Fibroblast of the aortic adventitia (primary cell): ENCODE measurements at places on chromosomes 2 and 18. TPM values are rescaled to one million over a fixed set of nuclear protein-coding genes. Genes with fewer than 3 reads are reported as not detected.

The MDH1B gene
- total RNA-seq = 0.81 and 15.1 TPM in 2 replicates

The KLHL41 gene
- 1.4 and 2.1 TPM in 2 replicates for total RNA-seq

The CCL20 gene
- total RNA-seq = not detected in 2 replicates

The VWA3B gene
- not detected in 2 replicates for total RNA-seq

The FIGN gene
- total RNA-seq = 2.5 and 4.1 TPM in 2 replicates

The PPM1G gene
- 62.2 and 146 TPM in 2 replicates for total RNA-seq

The ABCG5 gene
- total RNA-seq = not detected in 2 replicates

The GCC2 gene
- total RNA-seq = 42.8 and 50.0 TPM in 2 replicates

The ZNF521 gene
- 35.7 and 48.6 TPM in 2 replicates for total RNA-seq

The ZBTB7C gene
- total RNA-seq = 0.09 and 0.41 TPM in 2 replicates

The HOXD8 gene
- 0.45 and 0.49 TPM in 2 replicates for total RNA-seq

The SAG gene
- total RNA-seq = not detected in 2 replicates

The GPR17 gene
- total RNA-seq = not detected in 2 replicates

The PPP1R1C gene
- 1.4 TPM in 1 of 2 replicates, not detected in the other for total RNA-seq

The SPP2 gene
- total RNA-seq = 0.36 TPM in 1 of 2 replicates, not detected in the other

The CNRIP1 gene
- total RNA-seq = 40.0 and 46.9 TPM in 2 replicates

The C18orf54 gene
- 10.5 and 12.7 TPM in 2 replicates for total RNA-seq

The ATG16L1 gene
- 28.6 and 53.1 TPM in 2 replicates for total RNA-seq

The EN1 gene
- 0.63 and 0.90 TPM in 2 replicates for total RNA-seq

The GPAT2 gene
- total RNA-seq = 10.2 TPM in 1 of 2 replicates, not detected in the other

The MATN3 gene
- total RNA-seq = 0.82 and 1.1 TPM in 2 replicates

The MAP3K19 gene
- total RNA-seq = not detected in 2 replicates

The SERPINB2 gene
- 13.9 and 67.6 TPM in 2 replicates for total RNA-seq

The SLC9A2 gene
- total RNA-seq = under 0.01 TPM in 1 of 2 replicates, not detected in the other

The SCYGR4 gene
- not detected in 2 replicates for total RNA-seq

The LCLAT1 gene
- total RNA-seq = 21.5 and 31.9 TPM in 2 replicates

The PLGLB2 gene
- total RNA-seq = 2.3 TPM in 1 of 2 replicates, not detected in the other

The TEX44 gene
- total RNA-seq = not detected in 2 replicates

The YPEL5 gene
- 54.5 and 102 TPM in 2 replicates for total RNA-seq

The CD226 gene
- 0.08 and 0.99 TPM in 2 replicates for total RNA-seq

The COL4A4 gene
- 1.1 and 2.6 TPM in 2 replicates for total RNA-seq

The TMEM200C gene
- 0.33 and 0.36 TPM in 2 replicates for total RNA-seq

The TRIM43 gene
- total RNA-seq = not detected in 2 replicates

The FBXO11 gene
- total RNA-seq = 50.7 and 96.2 TPM in 2 replicates
